ENCODE measurements at places on chromosomes 7 and 10.
A peak's percentile ranks its signal among the peaks of the same experiment; 100 is the strongest.

DNA sequence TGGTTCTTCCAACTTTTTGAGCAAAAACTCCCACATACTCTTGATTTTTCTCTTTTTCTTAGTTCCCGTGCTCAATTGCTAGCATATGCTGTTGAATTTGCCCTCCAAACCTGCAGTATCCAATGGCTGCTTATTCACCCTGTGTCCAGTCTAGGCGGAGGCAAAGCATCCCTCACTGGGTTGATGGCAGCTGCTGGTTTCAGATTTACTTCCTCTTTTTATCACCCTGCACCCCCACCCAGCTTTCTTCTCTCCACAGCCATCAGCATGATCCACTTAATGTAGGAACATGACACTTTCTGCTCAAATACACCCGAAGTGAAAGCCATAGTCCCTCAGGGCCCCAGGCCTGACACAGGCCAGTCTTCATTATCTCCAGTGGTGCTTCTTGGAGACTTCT is 87.6 kb upstream of the ADARB2 start:
- DNase-seq = no peak

DNA sequence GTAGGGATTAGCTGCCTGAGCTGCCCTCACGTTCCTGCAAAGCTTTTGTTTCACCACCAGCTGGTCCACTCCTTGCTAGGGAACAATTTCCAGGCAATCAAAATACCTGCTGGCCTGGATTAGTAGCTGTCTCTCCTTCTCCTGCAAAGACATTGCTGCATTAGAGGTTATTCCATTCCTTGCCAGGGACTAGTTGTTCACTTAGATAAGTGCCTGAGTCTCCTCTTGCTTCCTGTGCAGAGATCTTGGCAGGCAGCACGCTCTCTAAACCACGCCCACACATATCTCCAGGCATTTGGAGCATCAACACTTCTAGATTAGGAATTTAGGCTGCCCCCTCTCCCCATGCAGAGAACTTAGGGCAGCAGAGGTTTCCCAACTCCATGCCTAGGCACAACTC is 150.4 kb upstream of the SMIM30 start:
- no peak for DNase-seq

- peak; percentile 75 for DNase-seq
These were observed 119.4 kb downstream of the DYNC2I1 start for GRCh38 chr7:158975526-158976467.

- no peak for DNase-seq
These were observed 298.3 kb upstream of the ZMIZ1 start for GRCh38 chr10:78770167-78771090.

DNA sequence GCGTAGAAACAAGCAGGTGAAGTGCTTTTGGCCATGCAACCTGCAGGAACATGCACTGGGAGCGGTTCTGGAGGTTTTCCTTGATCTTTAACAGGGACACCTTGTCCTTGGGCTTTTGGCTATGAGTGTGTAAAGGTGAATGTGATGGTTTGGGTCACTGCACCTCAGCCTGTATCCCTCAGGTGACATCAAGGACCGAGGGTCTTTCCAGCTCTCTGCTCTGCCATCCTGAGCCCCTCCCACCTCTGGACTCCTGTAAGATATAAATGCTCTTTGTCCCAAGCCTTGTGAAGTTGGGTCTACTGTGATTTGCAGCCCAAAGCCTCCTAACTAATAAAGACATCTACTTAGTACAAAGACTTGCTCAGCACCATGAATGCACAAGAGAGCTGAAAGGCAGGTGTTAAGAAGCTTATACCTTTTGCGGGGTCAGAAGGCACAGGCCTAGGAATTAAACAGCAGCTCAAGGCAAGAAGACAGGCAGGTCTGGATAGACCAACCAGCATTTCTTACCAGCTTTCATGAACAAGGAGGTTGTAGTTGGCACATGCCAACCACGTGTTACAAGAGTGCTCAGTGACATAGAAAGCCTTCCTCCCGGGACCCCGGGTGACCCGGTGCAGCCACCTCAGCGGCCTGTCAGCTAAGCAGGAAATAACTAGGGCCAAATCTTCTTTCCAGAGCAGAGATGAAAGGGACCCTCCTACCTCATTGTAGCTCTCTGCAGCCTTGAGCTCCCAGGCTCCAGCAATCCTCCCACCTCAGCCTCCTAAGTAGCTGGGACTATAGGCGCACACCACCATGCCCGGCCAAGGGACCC is 89.9 kb downstream of the CARD11 start:
- no peak for DNase-seq

GRCh38 chr10:78973901-78974616 is 94.7 kb upstream of the ZMIZ1 start:
- DNase-seq = peak; percentile 86

DNA sequence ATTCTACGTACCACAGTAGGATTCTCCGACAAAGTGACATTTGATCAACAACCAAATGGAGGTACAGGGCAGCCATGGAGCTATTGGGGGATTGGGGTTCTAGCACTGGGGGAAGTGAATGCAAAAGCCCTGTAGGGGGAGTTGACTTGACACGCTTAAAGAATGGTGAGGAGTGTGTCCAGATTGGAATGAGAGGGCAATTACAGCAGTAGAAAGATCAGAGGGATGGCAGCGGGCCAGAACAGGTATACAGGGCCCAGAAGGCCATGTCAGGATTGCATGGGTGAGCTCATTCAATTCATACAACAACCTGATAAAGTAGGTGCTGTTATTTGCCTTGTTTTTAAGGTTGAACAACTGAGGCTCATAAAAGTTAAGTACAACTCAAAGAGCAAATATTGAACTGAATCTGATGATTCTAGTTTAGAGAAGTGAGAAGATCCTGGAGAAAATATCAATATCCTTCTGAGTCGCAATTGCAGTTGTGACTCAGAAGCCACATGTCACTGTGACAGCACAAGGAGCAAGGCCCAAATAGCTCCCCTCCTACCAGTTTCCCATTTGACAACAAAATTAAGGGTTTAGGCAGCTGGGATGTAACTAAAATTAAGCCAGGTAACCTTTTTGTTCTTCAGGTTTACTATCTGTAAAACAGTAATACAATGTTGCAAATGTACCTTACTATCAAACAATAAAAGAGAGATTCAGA is 28.0 kb upstream of the CTTNBP2 start:
- DNase-seq = peak; percentile 68

All from SW480 (cell line).